ENCODE measurements at places on chromosomes 7 and 10.

DNA sequence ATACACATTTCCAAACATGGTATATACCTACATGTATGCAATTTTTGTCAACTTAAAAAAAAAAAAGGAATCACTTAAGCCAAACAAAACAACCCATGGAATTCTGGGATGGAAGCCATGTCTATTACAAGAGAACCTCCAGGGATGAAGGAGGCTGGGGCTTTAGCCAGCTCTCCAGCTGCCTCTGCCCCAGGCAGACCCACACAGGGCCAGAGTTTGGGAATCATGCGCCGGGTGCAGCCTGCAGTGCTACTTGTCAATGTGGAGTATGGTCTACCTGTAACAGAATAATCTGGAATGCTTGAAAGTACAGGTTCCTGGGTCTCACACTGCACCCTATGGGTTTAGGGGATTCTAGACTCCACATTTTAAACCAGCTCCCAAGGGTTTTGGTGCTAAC, 10.8 kb downstream of the ATP6V0E2 start:
- DNase-seq, result no peak

DNA sequence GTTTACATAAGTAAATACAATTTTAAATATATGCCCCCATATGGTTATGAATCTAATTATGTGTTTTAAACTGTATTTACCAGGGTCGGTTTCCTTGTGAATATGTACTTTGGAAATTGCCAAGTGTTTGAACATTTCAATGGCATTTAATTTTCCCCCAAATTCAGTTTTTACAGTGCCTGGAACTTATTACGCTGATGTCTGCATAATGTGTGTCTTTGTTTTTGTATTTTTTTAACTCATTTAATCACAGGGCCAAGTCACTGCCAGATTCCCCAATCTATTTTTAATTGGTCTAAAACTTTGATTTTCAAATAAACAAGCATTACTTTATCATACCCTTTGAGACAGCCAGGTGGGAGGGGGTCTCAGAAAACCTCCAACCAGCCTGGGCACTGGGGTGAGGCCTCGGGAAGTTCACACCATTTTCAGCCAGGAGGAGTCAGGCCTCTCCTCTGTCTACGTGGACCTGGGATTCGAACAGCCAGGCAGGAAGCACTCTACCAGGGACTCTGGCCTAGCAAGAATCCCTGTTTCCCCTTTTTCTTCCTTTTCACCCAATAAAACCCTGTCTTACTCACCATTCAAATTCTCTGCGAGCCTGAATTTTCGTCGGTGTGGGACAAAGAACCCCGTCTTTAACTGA, 151.5 kb upstream of the COL1A2 start:
- no peak for DNase-seq

- no peak for DNase-seq
Measured at GRCh38 chr10:43888586-43888985, 239.9 kb upstream of the ZNF32 start.

DNA sequence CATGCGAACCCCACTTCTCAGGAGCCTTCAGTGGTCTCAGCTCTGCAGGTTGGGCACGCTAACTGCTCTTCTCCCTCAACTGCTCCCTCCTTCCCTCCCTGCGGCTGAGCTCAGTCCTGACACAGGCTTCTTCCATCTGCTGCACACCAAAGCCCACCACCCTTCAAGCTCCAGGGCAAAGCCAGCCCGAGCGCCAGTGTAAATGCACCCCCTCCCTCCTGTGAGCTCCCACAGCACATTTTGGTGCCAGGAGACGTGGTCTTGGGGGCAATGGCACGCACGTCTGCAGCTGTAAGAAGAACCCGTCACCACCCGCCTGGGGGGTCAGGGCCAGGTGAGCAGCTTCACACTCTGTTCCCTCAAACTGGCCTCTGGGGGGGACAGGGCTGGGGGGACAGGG, 15.9 kb downstream of the VIPR2 start:
- DNase-seq, result no peak

- DNase-seq, result no peak
Measured at GRCh38 chr7:98300595-98301372, 19.3 kb downstream of the BRI3 start.

DNA sequence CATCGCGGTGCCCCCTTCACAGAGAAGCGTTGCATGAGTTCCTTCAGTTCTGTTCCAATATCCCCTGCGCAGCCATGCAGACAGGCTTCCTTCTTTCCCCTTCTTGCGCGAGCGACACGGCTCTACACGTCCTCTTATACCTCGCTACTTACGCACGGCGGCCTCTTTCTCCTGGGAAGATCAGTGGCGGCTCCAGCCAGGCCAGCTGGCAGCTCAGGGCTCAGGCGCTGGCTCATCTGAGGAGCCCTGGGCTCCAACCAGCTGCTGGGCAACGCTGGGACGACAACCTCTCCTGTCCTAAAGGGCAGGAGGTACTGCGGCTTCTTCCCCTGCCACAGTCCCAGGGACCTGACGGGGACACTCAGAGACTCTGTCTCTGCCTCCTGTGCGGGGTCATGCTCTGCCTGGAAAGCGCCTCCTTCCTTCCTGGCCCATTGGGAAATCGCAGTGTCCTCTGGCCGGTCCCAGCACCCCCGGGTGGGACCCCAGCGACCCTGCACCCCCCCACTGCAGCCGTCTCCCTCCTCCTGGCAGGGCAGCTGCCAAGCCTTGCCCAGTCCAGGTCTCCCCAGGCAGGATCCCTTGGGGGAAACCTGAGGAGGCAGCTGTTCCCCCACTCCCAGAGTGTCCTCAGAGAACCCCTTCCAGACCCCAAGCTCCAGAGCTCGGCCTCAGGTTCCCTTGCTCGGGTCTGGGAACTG, 5.0 kb upstream of the FAM20C start:
- no peak for DNase-seq

DNA sequence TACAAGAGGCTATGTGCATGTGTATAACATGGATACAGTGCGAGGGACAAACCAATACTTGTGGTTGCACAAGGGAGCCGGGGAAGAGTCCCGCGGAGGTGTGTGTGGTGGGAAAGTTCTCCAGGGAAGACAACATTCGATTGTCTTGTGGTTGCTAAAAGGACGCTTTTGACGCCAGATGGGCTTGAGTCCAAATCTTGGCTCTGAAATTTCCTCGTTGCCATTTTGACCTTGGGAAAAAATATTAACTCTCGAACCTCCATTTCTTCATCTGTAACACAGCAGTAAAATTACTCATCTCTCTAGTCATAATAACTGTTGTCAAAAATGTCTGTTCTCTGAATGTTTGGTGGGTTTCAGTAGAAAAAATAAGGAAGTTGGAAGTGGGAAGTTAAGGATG, 16.5 kb downstream of the PLXDC2 start:
- no peak for DNase-seq
